Activated CD8-positive, alpha-beta memory T cell treated with anti-CD3 and anti-CD28 coated beads, Interleukin-2, amount 50 U/mL, for 4 hours (primary cell): ENCODE measurements at places on chromosomes 4 and X.

- DNase-seq, result no peak
Observed at GRCh38 chrX:148135738-148136137, 154.6 kb downstream of the FMR1NB start.

- DNase-seq, result peak; percentile 68
Observed at GRCh38 chr4:108072300-108072699, 82.6 kb downstream of the HADH start.

GRCh38 chr4:147355847-147356246 is 125.0 kb upstream of the EDNRA start:
- DNase-seq, result no peak

DNA sequence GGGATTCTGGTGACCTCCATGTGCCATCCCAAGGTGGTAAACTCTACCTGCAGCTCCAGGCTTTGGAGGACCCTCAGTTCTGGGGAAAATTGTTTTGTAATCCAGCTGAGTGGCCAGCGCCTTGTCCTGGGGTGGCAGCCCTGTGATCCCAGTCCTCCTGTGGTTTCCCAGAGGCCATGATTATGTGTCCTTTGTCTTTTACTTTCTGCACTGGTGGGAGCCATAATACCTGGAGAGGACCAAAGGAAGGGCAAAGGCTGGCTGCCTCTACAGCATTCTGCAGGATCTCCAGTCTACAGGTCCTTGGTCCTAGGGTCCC is 64.0 kb downstream of the NBDY start:
- no peak for DNase-seq

- no peak for DNase-seq
Observed at GRCh38 chr4:124202099-124202498, 510.4 kb downstream of the ANKRD50 start.
